Activated CD4-positive, alpha-beta memory T cell treated with anti-CD3 and anti-CD28 coated beads, Interleukin-2, amount 10 ng/mL, durations not matched to agents 7 days and 5 days (primary cell): ENCODE measurements at places on chromosomes 1 and 21. TPM values are rescaled to one million over a fixed set of nuclear protein-coding genes. Genes with fewer than 3 reads are reported as not detected.

DNA sequence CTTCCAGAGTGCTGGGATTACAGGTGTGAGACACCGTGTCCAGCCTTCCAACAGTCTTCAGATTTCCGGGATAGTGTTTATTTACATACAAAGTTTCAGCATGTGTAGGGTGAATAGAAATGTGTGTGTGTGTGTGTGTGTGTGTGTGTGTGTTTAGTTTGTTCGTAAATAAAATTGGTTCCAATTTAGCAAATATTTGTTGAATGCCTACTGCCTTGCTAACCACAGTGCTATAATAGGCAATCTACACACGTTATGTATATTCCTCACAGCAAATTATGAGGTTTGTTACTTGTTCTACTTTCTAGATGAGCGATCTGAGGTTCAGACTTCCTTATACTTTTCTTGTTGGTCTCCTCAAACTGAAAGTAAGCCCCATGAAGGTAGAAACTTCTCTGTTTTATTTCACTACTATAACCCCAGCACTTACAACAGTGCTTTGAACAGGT lies 32.8 kb upstream of the EPS15 start:
- H3K4me1 ChIP-seq: peaks cover 29% of the 10 kb centered on the region
- no peaks in the 10 kb centered on the region for H3K27me3 ChIP-seq
- DNase-seq: no peak
- H3K36me3 ChIP-seq: no peaks in the 10 kb centered on the region
- H3K4me3 ChIP-seq: no peak overlapping the region

- H3K27me3 ChIP-seq: peaks cover 37% of the 10 kb centered on the region
- H3K4me3 ChIP-seq: no peak overlapping the region
- H3K27ac ChIP-seq: no peak overlapping the region
- peaks cover 22% of the 10 kb centered on the region for H3K4me1 ChIP-seq
- DNase-seq: no peak
Observed at GRCh38 chr1:19662313-19662712, 2.4 kb upstream of the HTR6 start.

DNA sequence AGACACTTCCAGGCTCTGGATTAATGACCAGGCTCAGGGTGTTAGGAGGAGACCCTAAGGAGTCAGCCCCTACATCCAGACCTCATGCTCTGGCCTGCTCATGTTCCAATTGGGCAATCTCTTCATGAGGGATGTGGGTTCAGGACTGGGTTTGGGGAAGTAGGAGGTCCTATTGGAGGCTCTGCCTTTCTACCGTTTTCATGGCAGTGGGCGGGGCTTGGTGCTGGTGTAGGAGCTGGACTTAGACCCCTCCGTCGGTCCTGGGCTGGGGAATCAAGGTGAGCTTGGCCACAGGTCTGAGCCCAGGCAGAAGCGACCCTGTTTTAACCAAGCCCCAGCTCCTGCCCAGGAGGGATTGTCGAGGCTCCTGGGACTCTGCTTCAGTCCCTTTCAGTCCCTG lies 123.4 kb downstream of the PRDM16 start:
- no peaks in the 10 kb centered on the region for H3K36me3 ChIP-seq
- no peaks in the 10 kb centered on the region for H3K27me3 ChIP-seq
- no peaks in the 10 kb centered on the region for H3K4me1 ChIP-seq
- H3K4me3 ChIP-seq: no peak overlapping the region

- no peak for DNase-seq
- peaks cover 17% of the 10 kb centered on the region for H3K4me1 ChIP-seq
- H3K27ac ChIP-seq: no peak overlapping the region
- H3K4me3 ChIP-seq: no peak overlapping the region
- no peaks in the 10 kb centered on the region for H3K27me3 ChIP-seq
Observed at GRCh38 chr1:174982971-174983689, 16.6 kb upstream of the CACYBP start.

FAM151A gene
- not detected for total RNA-seq
